Psoas muscle (tissue), 8 donors: ENCODE measurements at places on chromosomes 4 and X. TPM values are rescaled to one million over a fixed set of nuclear protein-coding genes. Genes with fewer than 3 reads are reported as not detected.
A peak's percentile ranks its signal among the peaks of the same experiment; 100 is the strongest.

Gene TCEAL6
- not detected for total RNA-seq

Gene C4orf36
- 1.5 TPM for total RNA-seq

- H3K27ac ChIP-seq: no peak overlapping the region
- no peaks in the 10 kb centered on the region for H3K36me3 ChIP-seq
- H3K4me3 ChIP-seq: no peak overlapping the region
- H3K27me3 ChIP-seq: no peaks in the 10 kb centered on the region
- no peaks in the 10 kb centered on the region for H3K4me1 ChIP-seq
Measured at GRCh38 chrX:144253356-144253755, 369.5 kb downstream of the UBE2NL start.

Gene SH3D19
- total RNA-seq: 26.9 TPM

Gene BCORL1
- total RNA-seq: 6.0 TPM

DNA sequence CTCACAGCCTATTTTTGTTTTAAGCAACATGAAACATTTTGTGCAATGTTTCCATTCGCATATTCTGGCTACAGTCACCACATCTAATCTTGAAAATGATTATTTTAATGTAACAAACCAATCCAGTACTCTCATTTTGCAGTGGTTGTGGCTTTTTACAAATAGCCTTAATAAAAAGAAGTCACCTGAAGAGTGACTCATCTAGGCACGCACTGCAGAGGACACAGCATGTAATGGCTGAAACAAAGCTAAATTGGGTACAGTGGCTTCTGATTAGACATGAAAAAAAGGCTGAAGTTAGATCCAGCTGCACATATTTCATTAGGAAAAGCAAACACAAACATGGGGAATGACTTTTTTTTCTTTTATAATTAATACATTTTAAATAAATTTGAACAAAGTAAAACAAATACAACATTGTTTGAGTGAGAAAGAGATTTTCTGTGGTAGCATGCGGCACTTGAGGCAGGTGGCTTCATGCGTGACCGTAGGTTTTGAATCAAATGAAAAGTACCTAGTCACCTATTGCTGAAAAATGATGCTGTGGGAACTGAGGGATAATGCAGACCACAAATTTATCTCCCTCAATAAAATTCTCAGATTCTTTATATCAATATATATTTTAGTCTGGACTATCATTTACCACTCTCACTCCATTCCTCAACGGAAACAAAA lies 240.8 kb upstream of the DDX53 start:
- DNase-seq: no peak
- H3K27ac ChIP-seq: no peak overlapping the region
- H3K4me3 ChIP-seq: no peak overlapping the region
- H3K27me3 ChIP-seq: no peaks in the 10 kb centered on the region
- no peaks in the 10 kb centered on the region for H3K36me3 ChIP-seq

DNA sequence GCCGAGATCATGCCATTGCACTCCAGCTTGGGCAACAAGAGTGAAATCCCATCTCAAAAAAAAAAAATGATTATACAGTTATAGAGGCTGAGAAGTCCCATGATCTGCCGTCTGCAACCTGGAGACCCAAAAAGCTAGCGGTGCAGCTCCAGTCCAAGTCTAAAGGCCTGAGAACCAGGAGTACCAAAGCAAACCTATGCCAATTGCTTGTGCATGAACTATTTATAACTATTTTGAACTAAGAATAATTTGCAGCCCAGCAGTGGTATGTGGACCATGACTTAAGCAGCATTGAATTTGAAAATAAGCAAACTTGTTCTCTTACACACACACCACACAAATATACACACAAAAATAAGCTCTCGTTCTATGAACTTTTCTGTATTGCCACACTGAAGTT lies 51.8 kb downstream of the TASL start:
- H3K4me3 ChIP-seq: no peak overlapping the region
- no peak overlapping the region for H3K27ac ChIP-seq
- DNase-seq: no peak
- no peaks in the 10 kb centered on the region for H3K36me3 ChIP-seq
- no peaks in the 10 kb centered on the region for H3K4me1 ChIP-seq

DNA sequence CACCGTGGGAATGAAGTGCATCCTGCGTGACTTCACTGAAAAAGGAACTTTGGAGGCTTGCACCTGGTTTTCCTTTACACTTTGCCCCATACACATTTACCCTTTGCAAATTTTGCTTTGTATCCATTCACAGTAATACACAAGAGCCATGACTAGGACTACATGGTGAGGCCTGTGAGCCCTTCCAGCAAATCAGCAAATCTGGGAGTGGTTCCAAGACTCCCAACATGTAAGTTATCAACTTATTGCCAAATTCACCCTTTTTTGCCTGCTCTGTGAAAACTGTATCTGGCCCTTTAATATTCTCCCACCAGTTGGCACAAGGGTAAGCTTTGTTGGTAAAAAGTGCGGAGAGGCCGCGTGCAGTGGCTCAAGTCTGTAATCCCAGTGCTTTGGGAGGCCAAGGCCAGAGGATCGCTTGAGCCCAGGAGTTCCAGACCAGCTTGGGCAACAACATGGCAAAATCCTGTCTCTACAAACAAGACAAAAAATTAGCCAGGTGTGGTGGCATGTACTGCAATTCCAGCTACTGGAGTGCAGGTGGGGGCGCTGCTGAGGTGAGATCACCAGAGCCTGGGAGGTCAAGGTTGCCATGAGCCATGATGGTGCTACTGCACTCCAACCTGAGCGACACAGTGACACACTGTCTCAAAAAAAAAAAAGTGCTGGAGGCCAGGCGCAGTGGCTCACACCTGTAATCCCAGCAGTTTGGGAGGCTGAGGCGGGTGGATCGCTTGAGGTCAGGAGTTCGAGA lies 5.0 kb downstream of the PRMT9 start:
- no peak overlapping the region for H3K27ac ChIP-seq
- no peak overlapping the region for H3K4me3 ChIP-seq
- H3K27me3 ChIP-seq: no peaks in the 10 kb centered on the region
- no peak for DNase-seq

DNA sequence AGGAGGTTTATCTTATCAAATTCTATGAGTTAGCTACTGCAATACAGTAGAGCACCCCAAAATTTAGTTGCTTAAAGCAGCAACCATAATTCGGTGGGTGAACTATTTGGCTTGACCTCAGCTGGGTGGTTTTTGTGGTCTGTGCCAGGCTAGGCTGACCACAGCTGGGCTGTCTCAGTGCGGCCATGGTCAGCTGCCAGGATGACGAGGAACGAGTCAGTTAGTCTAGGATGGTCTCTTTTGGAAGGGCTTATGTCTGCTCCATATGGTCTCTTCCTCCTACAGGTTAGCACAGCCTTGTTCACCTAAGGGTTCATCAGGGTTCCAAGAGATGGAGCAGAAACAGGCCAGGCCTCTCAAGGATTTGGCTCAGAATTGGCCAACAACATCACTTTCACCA lies 210.4 kb downstream of the PALLD start:
- H3K36me3 ChIP-seq: peaks cover 3% of the 10 kb centered on the region
- peaks cover 18% of the 10 kb centered on the region for H3K4me1 ChIP-seq
- no peak overlapping the region for H3K4me3 ChIP-seq

DNA sequence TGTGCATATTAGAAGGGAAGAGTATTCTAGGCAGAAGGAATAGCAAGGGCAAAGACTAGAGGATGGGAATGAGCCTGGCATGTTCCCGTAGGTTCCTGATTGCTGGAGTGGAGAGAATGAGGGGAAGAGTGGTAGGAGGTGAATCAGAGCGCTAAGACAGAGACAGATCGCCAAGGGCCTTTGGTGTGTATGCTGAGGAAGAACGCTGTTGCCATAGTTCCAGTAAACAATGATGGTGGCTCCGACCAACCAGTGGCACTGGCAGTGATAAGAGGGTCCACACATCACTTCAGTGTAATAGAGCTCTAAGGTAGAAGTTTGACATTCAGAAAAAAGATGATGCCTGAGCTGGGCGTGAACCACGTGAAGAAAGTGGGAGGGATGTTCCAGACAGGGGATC lies 966 bp downstream of the TBC1D25 start:
- H3K4me1 ChIP-seq: no peaks in the 10 kb centered on the region
- peak overlapping the region; percentile 82 for H3K4me3 ChIP-seq
- H3K27me3 ChIP-seq: no peaks in the 10 kb centered on the region

DNA sequence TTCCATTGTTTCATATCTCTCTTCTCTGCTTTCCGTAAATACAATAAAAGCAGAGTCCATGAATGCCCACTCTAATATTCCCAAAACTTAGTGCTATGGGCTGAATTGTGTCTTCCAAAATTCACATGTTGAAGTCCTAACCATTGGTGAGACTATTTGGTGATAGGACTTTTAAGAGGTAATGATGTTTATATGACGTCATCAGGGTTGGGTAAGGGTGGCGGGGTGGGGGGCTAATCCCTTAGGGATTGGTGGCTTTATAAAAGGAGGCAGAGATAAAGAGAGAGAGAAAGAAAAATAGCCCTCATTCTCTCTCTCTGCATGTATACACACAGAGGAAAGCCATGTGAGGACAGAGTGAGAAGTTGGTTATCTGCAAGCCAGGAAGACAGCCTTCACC lies 722.2 kb downstream of the DMD start:
- no peak overlapping the region for H3K27ac ChIP-seq
- no peaks in the 10 kb centered on the region for H3K27me3 ChIP-seq

GRCh38 chr4:2649604-2650114 lies 106.5 kb downstream of the TNIP2 start:
- DNase-seq: no peak
- H3K4me1 ChIP-seq: no peaks in the 10 kb centered on the region
- no peaks in the 10 kb centered on the region for H3K27me3 ChIP-seq
- H3K27ac ChIP-seq: no peak overlapping the region
- peaks cover 68% of the 10 kb centered on the region for H3K36me3 ChIP-seq
- no peak overlapping the region for H3K4me3 ChIP-seq

DNA sequence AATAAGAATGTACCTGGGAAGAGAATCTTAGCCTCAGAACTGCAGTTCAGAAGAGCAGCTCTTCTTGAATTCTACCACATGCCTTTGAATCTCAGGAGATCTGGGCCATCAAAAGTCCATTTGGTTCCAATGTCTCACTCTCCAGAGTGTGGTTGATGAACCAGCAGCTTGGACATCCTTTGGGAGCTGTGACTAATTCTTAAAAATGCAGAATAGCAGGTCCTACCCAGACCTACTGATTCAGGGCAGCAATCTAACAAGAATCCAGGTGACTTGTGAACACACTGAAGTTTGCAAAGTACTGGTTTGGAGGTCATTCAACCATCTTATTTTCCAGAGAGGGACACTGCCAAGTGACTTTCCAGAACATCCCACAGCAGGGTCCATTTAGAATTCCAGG lies 244.7 kb downstream of the PACRGL start:
- H3K27me3 ChIP-seq: no peaks in the 10 kb centered on the region
- no peaks in the 10 kb centered on the region for H3K36me3 ChIP-seq
- no peak overlapping the region for H3K4me3 ChIP-seq
- no peaks in the 10 kb centered on the region for H3K4me1 ChIP-seq

- H3K4me1 ChIP-seq: no peaks in the 10 kb centered on the region
- DNase-seq: no peak
- no peak overlapping the region for H3K27ac ChIP-seq
- H3K36me3 ChIP-seq: no peaks in the 10 kb centered on the region
- no peak overlapping the region for H3K4me3 ChIP-seq
- no peaks in the 10 kb centered on the region for H3K27me3 ChIP-seq
Measured at GRCh38 chr4:11250510-11250909, 178.2 kb downstream of the HS3ST1 start.

- no peak overlapping the region for H3K27ac ChIP-seq
- no peak for DNase-seq
- no peak overlapping the region for H3K4me3 ChIP-seq
- H3K36me3 ChIP-seq: peaks cover 15% of the 10 kb centered on the region
- peaks cover 3% of the 10 kb centered on the region for H3K27me3 ChIP-seq
Measured at GRCh38 chrX:19368576-19368975, 24.8 kb downstream of the PDHA1 start.

GRCh38 chr4:47814618-47815295 lies 23.1 kb downstream of the CORIN start:
- DNase-seq: no peak
- H3K36me3 ChIP-seq: no peaks in the 10 kb centered on the region
- no peak overlapping the region for H3K27ac ChIP-seq
- no peak overlapping the region for H3K4me3 ChIP-seq

DNA sequence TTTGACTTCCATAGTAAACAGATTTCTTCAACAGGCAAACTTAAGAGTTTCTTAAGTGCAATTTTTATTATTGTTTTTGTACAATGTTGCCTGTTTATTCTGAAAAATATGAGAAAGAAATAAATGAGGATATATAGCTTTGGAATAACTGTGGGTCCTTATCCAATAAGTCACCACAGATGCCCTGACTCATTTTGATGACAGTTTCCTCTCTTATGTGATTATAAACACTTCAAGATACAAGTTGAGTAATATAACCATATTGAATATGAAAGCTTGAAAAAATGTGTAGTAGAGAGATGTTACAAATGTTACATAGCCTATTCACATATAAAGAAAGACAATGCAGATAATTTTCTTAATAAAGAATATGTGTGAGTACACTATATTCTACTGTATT lies 931.6 kb downstream of the RAPGEF2 start:
- no peak for DNase-seq
- no peak overlapping the region for H3K27ac ChIP-seq
- H3K36me3 ChIP-seq: no peaks in the 10 kb centered on the region
- no peaks in the 10 kb centered on the region for H3K4me1 ChIP-seq
- no peak overlapping the region for H3K4me3 ChIP-seq
- no peaks in the 10 kb centered on the region for H3K27me3 ChIP-seq

DNA sequence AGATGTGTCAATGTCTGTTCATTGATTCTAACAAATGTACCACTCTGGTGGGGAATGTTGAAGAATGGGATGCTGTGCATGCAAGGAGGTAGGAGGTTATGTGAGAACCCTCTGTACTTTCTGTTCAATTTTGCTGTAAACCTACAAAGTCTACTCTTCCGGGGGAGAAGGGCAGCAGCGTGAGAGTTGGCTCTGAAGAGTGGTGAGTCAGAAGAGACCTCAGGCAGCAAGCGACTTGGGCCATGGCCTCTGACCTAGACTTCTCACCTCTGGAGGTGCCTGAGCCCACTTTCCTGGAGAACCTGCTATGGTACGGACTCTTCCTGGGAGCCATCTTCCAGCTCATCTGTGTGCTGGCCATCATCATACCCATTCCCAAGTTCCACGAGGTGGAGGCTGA lies 26.7 kb downstream of the MANBA start:
- peak overlapping the region; percentile 1 for H3K27ac ChIP-seq
- H3K27me3 ChIP-seq: no peaks in the 10 kb centered on the region
- H3K4me1 ChIP-seq: peaks cover 19% of the 10 kb centered on the region
- no peak for DNase-seq

DNA sequence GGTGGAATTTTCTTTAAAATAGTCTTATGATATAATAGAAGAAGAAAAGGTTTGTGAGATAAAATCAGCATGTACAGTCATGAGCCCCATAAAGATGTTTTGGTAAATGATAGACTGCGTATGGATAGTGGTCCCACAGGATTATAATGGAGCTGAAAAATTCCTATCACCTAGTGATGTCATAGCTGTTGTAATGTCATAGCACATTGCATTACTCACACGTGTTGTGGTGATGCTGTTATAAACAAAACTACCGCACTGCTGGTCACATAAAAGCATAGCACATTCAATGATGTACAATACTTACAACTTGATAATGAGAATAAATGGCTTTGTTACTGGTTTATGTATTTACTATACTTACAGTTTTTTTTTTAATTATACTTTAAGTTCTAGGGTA lies 715.2 kb upstream of the HTR2C start:
- H3K4me3 ChIP-seq: no peak overlapping the region
- H3K27ac ChIP-seq: no peak overlapping the region
- no peaks in the 10 kb centered on the region for H3K36me3 ChIP-seq
